ENCODE measurements at places on chromosomes 2 and 18.
A peak's percentile ranks its signal among the peaks of the same experiment; 100 is the strongest.

DNA sequence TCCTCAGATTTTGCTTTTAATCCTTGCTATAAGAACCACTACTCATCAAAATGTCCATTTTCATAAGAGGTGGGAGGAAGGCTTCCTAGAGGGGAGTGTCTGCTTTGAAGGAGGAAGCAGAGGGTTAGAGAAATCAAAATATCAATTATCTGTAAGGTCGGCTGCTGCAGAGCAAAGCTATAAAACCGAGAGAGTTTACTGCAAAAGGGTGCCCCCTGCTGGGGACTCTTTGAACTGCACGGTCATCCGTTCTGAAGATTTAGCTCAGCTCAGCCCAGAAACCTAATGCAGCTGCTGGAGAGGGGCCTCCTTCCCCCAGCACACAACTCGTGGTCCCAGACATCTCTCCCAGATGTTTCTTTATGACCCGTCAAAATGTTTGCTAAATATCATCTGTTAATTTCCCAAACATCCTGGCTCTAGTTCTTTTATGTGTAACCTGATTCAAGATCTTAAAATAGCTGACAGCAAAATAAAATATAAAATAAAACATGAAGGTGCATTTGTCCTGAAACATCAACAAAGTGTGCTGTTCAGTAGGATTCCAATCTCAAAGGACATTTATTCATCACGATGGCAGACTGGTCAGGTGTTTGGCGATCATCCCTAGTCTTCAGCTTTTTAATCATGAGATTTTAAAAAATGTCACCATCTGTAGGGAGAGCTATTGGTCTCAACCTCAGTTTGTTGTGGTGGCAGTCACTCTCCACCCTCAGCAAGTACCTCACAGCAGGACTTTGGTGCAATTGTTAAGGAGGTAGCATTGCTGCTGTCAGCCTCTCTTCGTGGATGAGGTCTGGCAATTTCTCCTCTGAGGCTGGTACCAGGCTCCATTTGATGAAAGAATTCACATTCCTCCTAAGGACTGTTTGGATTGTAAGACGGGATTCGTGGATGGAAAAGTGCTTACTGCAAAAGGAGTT, 185.9 kb downstream of the MTX2 start:
- DNase-seq, result peak; percentile 95

DNA sequence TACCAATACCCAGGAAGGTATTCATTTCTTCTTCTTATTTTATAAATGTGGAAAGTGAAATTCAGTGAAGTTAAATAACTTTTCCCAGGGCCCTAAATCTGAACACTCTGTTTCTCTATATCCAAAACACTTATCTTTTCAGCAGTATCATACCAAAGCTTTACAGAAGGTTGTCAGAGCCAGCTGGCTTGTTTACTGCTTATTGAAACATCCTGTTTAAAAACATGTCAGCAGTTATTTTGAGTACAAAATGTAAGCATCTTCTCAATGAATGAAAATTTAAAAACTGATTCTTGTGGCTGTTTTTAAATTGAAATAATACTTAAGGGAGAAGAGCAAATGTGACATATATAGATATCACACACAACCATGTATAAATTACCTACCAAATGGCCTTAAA, 11.3 kb upstream of the CDH19 start:
- DNase-seq, result no peak

DNA sequence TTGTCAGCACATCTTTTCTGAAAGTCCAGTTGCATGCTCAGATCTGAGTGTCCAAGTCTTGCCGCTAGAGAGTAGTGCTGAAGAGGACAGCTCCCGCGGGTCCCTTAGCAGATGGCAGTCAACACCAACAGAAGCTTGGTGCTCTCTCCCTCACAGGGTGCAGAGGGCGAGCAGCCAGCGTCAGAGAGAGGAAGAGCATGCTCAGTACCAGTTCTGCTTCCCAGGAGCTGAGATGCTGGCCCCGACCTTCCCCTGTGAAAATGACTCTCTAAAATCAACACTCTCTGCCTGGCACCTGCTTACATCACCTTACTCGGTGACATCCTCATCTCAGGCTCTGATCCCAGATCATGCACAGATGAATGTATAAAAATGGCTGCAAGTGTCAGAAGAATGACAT, 86.0 kb upstream of the TWIST2 start:
- DNase-seq, result peak; percentile 38

GRCh38 chr18:37175727-37176620, 347.0 kb downstream of the KIAA1328 start:
- DNase-seq, result no peak

DNA sequence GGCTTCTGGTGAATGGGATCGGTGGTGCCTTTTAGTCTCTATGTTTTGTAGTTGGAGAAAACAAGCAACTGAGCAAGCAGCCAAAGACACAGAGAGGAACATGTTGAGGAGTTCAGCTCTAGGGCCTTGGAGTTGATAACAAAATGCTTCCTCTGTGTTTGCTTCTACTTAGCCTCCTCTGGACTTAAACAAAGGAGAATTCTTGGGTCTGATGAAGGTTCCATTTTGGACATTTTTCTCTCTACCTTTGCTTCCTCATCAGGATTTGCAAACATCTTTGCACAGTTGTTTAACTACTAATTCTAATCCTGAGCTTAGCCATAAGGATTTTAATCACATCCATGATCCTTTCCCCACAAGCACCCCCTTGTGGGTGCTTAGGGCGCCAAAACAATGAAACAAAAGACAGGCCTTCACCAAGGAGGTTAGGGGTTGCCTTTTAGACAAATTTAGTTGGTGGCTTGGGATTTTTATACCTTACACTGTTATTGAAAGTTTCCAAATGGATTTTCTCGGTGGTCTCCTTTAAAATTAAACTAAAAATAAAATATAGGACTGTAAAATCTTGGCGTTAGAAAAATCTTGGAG, 148.5 kb upstream of the SATB2 start:
- DNase-seq, result peak; percentile 14

- DNase-seq, result no peak
These were observed 334.5 kb downstream of the PTPRM start for GRCh38 chr18:7901657-7902056.

GRCh38 chr2:227724394-227725039, at the start of gene SCYGR6:
Gene SCYGR6, minus strand, starts transcription at chr2:227724757. Its CDS starts 0 bp downstream, at chr2:227724757.
- DNase-seq, result no peak

- DNase-seq, result no peak
These were observed 80.8 kb upstream of the LCLAT1 start for GRCh38 chr2:30366199-30366691.

DNA sequence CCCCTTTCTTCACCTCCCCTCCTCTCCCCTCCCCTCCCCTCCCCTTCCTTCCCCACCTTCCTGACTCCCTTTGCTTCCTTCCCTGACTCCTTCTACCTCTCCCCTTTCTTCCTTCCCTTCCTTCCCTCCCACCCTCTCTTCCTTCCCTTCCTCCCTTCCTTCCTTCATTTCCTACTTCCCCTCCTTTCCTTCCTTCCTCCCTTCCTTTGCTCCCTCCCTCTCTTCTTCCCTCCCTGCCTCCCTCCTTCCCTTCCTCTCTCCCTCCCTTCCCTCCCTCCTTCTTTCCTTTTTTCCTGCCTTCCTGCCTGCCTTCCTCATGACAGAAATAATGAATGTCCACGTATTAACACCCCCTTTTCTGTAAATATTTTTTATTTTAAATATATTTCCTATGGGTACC, 260.2 kb downstream of the ZNF407 start:
- DNase-seq, result no peak

DNA sequence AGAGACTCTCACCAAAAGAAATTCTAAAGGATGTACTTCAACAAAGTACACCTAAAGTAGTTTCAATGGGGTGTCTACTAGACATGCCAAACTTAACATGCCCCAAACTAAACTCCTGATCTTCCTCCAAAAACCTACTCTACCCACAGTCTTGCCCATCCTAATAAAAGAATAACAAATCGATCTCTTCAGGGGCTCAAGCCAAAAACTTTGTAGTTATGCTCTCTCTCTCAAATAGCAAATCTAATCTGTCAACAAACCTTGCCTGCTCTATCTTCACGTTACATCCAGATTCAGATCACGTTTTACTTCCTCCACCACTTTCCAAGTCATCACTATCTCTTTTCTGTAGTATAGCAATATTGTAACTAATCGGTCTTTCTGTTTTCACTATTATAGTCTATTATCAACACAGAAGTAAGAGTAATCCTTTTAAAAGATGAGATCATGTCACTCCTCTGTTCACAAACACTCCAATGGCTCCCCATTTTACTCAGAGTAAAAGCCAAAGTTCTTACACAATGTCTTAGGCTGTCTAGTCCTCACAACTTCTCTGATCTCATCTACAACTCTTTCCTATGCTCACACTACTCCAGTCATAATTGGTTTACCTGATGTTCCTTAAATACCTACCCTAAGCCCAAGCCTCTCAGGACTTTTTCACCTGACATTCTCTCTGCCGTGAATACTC, 79.9 kb downstream of the THADA start:
- no peak for DNase-seq

GRCh38 chr18:41504316-41504715, 450.7 kb upstream of the PIK3C3 start:
- no peak for DNase-seq

DNA sequence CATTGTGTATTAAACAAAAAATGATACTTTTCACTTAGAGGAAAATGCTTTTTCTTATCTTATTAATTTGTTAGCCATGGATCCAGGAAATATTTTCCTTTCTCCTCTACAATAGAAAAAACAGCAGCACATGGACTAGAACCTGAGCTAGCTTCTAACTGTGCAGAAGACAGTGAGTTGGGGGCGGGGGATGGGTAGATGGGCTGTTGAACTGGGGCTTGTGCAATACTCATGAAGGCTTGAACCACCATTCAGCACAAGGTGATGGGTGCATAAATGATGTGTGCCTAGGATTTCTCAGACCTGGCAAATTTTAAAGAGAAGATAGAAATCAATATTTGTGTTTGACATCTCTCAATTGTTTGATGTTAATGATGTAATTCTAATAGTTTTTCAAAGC, 42.0 kb downstream of the COL5A2 start:
- DNase-seq, result no peak

DNA sequence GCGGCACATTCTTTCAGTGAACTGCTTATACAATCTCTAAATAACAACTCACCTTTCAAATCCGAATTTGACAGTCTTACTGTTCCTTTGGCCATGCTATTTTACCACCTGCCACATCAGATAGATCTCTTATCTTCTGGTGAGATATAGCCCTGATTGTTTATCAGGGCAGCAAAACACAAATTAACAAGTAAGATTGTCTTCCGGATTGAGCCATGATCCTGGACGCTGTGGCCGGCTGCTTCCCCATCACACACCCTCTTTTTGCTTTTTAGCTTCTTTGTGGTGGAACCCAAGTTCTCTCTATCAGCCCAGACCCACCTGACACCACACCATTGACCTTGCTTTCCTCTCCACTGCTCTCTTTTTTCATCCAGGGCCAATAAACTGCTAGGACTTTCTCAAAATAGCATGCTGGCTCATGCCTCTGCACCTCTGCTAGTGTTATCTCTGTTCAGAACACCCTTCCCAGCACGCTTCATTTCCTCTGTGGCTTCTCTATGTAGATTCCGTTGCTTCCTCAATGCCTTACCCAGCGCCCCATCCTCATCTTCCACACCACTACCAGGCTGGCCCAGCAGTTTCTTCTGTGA, 111.8 kb upstream of the CNTNAP5 start:
- no peak for DNase-seq

GRCh38 chr2:35545301-35545700, 810.3 kb upstream of the CRIM1 start:
- no peak for DNase-seq
